ENCODE measurements at places on chromosomes 7 and 10.
A peak's percentile ranks its signal among the peaks of the same experiment; 100 is the strongest.

- DNase-seq, result peak; percentile 65
These were observed 57.1 kb upstream of the PCGF5 start for GRCh38 chr10:91163269-91163868.

GRCh38 chr7:158779061-158780000 is 50.0 kb downstream of the ESYT2 start:
- no peak for DNase-seq

DNA sequence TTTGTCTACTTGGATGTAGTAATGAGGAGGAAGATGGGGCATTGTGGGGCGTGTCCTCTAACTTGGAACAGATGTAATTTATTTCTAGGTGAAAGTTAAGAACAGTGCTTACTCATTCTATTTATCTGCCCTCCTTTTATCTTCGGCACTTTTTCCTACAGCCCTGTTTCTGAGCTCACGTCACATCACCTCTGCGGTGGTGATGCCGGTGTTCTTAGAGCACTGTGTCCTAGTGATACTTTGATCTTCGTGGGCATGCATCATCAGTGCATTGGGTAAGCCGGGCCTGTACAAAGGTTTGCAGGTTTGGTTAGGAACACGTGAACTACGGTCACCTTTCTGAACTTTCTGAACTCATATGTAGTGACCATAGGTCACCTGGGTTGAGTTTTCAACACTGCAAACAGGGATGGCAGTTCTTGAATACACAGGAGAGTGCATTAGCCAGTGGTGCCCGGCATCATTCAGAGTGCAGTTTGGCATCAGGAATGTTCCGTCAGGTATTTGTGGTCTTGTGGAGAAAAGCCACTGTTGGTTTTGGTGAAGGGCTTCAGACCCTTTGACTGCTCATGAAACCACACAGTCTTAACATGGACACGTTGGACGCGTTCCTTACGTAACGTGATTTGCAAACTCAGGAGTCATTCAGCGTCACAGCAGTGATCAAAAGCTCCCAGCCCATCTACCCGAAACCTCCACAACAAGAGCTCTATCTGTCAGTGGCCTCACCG is 5.6 kb downstream of the POR start:
- DNase-seq, result no peak

- DNase-seq, result no peak
These were observed 59.9 kb downstream of the CH25H start for GRCh38 chr10:89147256-89147655.

DNA sequence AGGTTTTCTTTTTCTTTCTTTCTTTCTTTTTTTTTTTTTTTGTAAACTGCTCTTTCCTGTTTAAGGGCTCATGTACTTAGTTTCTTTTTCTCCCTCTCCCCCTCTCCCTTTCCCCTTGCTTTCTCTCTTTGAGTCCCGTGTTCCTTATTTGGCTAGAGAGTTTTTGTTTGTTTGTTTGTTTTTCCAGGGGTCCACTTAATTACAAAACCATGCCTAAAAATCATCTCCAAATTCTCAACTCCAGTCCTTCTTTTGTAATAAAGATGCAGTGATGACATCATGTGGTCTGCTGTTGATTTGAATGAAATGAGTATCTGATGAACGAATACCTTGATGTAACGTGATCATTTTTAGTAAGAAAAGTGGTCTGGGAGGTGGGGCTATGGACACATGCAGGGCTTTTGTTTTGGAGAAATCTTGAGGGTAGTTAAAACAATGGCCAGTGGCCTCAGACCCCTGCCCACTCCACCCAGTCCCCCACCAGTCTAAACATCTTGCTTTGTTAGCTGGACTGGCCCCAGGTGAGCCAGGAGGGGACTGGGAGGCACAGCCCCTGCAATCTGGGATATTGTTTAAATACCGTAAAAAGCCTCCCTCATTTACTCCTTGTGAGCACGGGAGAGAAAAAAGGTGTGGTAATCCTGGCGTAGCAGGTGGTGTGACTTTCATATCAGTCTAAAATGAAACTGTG is 165.7 kb downstream of the LRMDA start:
- DNase-seq, result no peak

- no peak for DNase-seq
These were observed 56.4 kb upstream of the NPS start for GRCh38 chr10:127492607-127493250.

- DNase-seq, result no peak
These were observed 43.5 kb upstream of the LEP start for GRCh38 chr7:128197589-128197988.

GRCh38 chr7:114342431-114343179 is 72.0 kb upstream of the FOXP2 start:
- no peak for DNase-seq

DNA sequence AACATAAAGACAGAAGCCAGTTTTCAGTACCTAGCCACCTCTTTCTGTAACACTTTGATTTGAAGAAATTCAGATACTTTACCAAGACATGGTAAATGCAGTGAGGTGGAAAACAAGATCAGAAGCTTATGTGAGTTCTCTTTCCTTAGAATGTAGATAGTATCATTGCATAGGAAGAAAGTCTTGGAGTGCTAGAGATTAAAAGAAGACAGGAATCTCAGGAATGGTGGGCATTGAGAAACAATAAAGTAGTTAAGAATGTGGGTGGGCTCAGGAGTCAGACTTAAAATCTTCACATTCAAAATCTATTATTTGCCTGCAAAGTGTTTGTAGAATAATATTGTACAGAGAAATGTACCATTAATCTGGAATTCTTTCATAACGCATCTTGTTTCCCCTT is 58.9 kb downstream of the POLL start:
- DNase-seq, result no peak

GRCh38 chr7:143909863-143910262 is 7.9 kb upstream of the TCAF1 start:
- DNase-seq, result no peak

GRCh38 chr7:152362128-152362926 is 73.5 kb downstream of the KMT2C start:
- DNase-seq, result no peak

DNA sequence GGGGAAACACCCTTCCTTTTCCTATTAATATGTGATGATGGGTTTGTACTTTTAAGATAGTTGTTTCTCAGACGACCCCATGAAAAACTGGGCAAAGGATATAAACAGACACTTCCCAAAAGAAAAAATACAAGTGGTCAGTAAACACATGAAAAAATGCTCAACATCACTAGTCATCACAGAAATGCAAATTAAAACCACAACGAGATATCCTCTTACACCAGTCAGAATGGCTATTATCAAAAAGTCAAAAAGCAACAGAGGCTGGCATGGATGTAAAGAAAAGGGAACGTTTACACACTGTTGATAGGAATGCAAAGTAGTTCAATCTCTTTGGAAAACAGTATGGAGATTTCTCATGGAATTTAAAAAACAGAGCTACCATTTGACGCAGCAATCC is 111.4 kb upstream of the ZEB1 start:
- no peak for DNase-seq

- DNase-seq, result no peak
These were observed 34.3 kb downstream of the ABLIM1 start for GRCh38 chr10:114623661-114624294.

GRCh38 chr10:80664071-80664680 is 126.5 kb downstream of the SH2D4B start:
- DNase-seq, result peak; percentile 19

- DNase-seq, result no peak
These were observed 2.0 kb downstream of the EVX1 start for GRCh38 chr7:27244488-27245123.

- no peak for DNase-seq
These were observed 421.4 kb upstream of the MGMT start for GRCh38 chr10:129045599-129045998.

- no peak for DNase-seq
These were observed 38.9 kb downstream of the NKX6-2 start for GRCh38 chr10:132746801-132747625.

GRCh38 chr10:113347508-113347907 is 205.3 kb upstream of the HABP2 start:
- DNase-seq, result no peak

DNA sequence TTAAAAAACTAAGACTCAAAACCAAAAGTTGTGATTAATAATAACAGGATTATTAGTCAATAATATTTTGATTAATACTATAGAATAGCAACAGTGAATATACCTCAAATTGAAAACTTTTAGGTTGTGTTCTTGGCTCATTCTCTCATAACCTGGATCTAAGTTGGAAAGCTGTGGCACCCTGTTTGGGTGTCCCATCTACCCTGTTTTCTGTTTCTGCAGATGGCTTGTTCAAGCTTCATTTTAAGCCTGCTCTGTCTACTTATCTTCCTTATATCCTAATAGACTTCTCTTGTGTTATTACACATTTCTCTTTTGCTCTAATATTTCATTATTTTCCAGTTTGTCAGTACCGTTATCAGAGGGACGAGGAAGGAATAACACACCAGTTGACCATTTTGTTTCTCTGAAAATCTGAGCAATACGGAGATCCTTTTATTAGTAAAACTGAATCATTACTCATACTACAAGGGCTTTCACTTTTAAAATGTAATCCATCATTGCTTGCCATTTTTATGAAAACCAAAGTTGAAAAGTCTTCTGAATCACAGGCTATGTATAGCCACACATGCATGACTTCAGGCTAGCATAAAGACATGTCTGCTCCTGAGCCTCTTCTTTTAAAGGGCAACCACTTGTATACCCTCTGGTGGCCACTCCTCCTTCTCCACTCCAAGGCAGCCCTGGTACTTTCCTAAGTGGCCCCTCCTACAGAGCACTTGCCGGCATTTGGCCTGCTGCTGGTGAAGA is 22.3 kb downstream of the COX15 start:
- no peak for DNase-seq

GRCh38 chr7:91826377-91826776 is 54.1 kb downstream of the MTERF1 start:
- DNase-seq, result no peak

DNA sequence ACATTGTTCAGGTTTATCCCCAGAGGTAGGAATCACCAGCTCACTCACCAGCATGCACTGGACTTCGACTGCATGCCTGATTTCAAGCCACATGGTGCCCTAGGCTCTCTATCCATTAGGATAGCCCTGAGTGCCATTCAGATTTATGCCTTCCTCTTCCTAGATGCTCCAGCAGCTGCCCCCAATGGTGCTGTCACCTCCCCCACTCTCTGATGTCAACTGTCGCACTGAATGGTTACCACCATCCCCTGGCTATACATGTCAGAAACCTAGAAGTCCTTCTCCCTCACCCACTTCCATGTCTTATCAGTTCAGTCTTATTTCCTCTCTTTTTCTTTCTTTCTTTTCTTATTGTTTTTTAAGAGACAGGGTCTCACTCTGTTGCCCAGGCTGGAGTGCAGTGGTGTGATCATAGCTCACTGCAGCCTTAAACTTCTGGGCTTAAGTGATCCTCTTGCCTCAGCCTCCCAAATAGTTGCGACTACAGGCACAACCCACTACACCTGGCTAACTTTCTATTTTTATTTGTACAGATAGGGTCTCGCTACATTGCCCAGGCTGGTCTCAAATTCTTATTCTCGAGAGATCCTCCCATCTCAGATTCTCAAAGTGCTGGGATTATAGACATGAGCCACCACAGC is 2.9 kb downstream of the SFXN4 start:
- DNase-seq, result no peak

- no peak for DNase-seq
These were observed 244.3 kb downstream of the MTERF1 start for GRCh38 chr7:91636129-91636724.

- no peak for DNase-seq
These were observed 20.9 kb downstream of the MAP3K8 start for GRCh38 chr10:30454744-30455510.

GRCh38 chr7:106365252-106366005 is 80.6 kb upstream of the NAMPT start:
- no peak for DNase-seq

DNA sequence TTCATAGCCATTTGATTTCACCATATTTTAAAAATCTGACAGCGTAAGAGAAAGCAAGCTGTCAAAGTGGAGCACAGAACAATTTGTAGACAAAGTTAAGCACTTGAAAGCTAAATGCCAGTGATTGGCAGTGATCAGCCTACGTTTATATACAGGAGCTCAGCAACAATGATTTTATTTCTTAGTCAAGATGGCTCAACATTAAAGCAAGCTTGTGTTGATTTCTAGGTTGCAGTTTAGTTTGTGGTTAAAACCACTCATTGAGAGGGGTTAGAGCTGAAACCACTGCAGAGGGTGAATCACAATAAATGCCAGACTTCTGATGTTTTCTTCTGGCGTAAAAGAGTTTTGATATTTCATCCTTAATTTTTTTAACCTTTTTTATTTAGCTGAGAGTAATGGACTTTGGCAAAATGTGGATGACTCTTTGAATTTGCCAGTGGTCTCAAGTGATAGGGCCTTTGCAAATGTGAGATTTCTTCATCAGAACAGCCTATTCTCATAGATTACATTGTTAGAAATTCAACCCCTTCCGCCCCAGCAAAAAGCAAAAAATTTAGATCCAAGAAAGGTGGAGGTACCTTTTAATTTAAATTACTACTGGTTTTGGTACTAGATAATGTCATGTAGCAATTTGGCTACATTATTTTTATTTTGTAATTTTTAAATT is 73.8 kb downstream of the SHOC2 start:
- DNase-seq, result no peak

- DNase-seq, result no peak
These were observed 192.6 kb upstream of the CCDC6 start for GRCh38 chr10:60098677-60099601.

DNA sequence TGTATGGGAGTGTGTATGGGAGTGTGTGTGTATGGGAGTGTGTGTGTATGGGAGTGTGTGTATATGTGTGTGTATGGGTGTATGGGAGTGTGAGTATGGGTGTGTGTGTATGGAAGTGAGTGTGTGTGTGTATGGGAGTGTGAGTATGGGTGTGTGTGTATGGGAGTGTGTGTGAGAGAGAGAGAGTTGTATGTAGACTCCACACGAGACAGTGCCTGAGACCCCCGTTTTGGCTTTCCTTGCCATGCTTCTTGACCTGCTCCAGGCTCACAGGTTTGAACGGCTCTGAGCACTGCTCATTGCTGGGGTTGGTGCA is 49.7 kb downstream of the COL17A1 start:
- no peak for DNase-seq

DNA sequence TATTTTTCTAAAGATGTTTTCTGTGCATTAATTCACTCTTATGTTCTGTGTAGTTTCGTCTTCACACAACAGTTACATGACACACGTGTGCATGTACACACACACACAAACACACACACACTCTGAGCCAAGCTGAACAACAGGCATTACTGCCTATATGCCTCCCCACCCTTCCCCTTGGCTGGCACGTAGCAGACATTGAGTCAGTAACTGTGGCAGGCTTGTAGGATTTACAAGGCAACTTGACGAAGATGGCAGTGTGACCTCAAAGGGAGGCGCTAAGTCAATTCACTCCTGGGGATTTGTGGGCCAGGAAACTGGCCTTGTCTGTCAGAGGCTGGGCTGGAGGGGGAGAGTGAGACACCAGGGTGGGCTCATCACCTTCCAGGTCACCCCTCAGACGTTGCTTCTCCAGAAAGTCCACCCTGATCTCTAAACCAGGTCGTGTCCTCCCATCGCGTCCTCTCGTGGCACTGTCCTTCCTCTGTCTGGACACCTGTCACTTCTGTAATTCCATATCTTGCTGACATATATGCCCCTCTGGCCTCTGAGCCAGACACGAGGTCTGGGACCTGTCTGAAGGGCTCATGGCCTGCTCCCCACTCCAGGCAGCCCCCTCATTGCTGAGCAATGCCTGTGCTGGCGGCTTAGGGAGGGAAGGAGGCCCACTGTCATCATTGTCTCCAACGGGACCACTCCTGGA is 41.1 kb upstream of the INPP5A start:
- DNase-seq, result no peak

- DNase-seq, result no peak
These were observed 71.3 kb downstream of the AP3M1 start for GRCh38 chr10:74079028-74079935.
